ENCODE measurements at places on chromosomes 7 and 10.

DNA sequence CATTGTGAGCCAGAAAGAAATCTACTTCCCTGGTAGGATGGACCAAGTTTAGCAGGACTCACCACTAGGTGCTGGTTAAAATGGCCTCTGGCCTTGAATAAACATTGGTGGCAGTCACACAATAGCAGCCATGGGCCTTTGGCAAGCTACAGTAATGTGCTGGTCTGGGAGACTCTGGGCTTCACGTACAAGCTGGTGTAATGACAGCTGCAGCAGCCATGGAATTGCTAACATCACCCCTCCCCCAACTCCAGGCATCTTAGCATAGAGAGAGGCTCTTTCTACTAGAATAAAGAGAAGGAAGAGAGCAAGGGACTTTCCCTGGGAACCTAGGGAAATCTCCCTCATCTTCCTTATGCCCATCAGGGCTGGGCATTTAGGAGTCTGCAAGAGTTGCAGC lies 205.1 kb upstream of the SEMA3A start:
- DNase-seq: no peak

- DNase-seq: no peak
Measured at GRCh38 chr10:94549221-94549620, 3.6 kb downstream of the HELLS start.

DNA sequence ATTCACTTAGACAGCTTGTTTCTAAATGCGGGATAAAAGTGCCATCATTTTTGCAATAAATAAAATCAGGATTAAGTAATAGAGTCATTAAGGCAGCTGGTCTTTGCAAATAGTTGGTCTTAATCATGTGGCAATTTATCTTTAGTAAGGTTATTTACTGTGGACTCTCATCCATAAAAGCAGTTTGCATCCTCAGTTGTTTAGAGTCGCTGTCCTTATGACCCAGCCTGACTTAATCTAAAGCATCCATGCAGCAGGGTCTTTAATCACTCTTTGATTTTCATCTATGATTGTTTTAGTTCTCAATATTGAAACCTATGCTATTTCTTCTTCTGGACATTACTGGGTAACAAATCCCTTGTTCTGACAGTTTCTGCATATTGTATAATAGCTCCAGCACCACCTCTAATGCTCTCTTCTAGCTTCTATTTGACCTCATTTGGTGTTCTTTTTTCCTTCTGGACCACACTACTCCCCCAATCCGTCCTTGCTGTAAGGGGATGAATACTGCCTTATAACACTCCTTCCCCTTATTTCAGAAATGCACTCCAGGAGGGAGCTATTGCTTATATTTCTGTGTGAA lies 95.0 kb downstream of the CD36 start:
- no peak for DNase-seq

DNA sequence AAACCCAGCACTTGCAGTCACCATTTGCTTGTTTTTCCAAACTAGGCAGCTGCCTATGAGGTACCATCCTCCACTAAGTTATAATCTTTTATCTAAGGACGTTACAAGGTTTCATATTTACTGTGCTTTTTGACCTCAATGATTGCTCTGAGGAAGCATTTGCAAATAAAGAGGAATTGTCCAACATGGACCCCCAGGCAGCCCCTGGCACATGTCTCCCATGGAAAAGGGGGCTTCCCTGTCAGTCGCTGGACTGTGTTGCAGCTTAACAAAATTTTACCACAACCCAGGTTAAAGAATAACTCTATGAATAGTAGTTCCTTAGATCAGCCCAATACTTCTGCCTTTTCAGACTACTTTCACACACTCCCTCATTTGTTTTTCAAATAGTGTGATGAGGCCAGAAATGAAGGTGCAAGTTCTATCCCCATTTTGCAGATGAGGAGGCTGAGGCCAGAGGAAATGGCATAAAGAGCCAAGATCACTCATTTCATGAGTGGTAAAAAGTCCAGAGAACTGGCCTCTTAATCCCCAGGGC lies 52.8 kb upstream of the ZPBP start:
- no peak for DNase-seq

DNA sequence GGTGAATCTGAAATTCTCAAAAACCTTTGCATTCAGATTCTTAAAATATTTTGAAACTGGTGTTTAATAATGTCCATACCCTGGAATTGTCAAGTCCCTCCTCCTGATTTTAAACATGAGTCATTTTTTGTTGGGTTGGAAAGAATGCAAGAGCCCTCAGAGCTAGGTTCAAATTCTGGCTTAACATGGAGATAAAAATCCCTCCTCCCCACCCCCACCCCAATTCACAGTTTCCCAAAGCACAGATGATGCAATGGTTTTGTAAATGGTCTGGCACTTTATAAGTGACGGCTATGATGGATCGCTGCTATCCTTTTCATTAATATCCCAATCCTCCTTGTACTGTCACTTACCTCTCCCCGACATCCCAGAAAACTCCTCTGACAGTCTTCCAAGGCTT lies 332.8 kb downstream of the PLXNA4 start:
- no peak for DNase-seq

DNA sequence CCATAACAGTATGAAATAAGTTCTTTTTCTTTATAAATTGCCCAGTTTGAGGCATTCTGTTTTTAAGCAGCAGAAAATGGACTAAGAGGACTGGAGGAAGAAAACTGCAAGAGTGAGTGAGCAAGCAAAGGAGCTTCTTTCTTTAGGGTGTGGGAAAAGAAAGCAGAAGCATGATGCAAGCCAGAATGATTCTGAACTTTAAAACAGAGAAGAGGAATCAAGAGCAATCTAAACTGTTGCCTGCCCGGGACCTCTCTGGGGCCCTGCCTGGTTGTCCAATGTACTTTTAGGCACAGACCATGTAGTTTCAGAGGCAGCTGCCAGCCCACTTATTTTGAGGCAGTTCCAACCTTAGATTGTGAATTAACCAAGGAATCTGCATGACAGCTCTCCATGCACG lies 186.3 kb downstream of the PLPP4 start:
- no peak for DNase-seq

- DNase-seq: peak; percentile 32
Measured at GRCh38 chr10:26516540-26517101, 78.5 kb downstream of the APBB1IP start.
